HAP-1 (cell line): ENCODE measurements at places on chromosomes 11 and 22.

DNA sequence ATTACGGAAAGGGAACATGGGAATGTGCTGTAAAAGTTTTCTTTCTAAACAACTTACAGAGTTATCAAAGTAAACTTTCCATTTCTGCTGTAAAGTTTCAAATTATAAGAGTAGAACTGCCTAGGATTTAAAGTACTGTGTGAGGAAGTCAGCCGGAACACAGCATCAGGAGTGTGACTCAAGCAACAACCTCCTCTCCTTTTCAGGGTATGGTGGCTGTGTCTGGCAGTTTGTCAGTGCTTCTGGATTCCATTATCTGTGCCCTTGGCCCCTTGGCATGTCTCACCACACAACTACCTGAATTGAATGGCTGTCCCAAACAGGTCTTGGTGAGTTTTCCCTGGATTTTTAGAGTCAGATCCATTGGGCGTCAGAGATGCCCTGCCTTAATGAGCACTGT is 6.9 kb upstream of the TOM1 start:
- no peak for DNase-seq

DNA sequence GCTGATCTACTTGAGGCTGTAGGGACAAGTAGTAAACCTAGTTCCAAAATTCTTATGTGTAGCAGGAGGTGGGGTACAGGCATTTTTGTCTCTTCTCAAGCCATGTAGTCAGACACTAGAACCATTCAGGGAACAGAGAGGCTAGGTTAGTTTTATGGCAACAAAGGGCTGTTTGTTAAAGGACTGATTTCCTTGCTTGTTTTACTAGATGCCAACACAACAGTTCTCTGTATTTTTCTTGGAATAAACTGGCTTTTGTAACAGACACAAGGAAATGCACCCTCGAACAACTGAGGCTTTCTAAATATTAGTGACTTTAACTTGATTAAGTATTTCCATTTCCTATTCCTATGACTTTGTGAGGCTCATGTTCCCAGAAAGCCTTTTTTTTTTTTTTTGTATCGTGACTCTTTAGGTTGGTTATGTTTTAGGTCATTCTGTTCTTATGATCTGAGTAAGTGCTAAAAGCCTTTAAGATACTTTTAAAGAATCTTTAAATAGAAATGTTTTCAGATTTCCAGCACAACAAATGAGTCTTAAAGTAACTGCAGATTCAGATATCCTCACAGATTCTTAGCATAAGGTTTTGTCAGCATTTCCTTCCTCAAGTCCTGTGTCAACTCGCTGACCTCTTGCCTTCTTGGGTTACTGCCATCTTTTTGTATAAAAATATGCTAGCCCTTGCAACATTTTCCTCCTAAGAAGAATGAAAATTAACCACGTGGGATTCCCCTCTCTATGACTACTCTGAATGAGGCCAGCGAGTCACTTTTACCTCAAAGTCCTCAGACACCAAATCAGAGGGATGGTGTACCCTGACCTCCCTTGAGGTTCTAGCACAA is 92.5 kb downstream of the CCDC83 start:
- no peak for DNase-seq

DNA sequence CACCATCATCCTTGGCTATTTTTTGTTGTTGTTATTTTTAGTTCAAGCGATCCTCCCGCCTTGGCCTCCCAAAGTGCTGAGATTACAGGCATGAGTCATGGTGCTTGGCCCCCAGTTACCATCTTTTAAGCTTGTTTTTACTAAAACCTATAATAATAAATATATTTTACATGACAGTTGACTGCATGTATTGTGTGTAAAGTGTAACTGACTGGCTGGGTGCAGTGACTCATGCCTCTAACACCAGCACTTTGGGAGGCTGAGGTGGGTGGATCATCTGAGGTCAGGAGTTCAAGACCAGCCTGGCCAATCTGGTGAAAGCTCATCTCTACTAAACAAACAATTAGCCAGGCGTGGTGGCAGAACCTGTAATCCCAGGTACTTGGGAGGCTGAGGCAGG is 386.2 kb downstream of the TENM4 start:
- no peak for DNase-seq

DNA sequence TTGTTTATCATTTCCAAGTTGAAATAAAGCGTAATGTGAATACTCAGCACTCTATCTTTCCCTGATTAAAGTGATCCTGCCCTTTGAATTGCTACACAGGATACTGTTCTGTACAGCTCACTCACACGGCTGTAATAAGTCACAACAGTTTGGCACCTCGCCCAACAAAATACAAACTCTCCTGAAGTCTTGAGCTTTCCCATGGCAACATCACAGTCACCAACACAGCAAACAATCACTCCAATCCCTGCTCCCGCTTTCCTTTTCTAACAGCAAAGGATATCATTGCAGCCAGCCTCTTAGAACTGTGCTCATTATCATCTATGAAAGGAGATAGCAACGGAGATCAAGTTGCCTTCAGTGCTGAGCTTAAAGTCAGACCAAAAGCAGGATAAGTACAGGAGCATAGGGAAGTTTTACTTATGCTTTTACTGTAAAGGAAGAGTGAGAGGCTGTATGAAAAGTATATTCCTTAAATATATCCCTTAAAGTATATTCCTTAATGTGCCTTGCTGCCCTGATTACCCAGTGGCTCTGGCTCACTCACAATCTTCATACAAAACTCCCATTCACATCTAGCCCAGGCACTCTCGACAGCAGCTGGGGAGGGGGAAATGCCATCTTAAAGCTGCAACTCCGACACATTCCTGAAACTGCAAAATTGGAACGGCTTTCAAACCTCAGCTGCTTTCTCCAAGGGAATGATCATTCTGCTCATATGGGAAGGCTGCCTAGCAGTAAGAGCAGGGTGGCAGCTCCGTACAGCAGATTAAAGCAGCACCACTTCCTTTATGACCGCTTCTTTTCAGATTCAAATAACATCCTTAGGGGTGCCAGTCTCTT is 35.8 kb downstream of the MAML2 start:
- peak; percentile 93 for DNase-seq
